ENCODE measurements at places on chromosomes 4 and X.
A peak's percentile ranks its signal among the peaks of the same experiment; 100 is the strongest.

DNA sequence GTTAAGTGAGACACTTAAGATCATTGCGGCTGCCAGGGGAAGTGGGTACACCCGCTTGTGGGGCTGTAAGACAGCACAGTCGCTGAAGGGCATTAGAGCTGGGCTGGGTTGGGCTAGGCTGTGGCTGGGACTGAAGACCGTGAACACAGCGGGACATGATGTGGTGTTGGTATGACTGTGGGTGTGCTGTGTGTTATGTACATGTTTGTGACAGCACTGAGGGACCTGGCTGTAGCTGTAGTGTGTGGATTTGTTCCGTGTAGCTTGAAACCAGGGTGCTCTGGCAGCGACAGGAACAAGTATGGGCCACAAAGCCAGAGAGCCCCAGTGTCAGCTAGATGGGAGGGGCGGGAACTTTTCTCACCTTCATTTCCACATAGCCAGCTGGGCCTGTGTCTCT is 82.1 kb downstream of the NHSL2 start:
- DNase-seq: peak; percentile 68

- DNase-seq: no peak
Observed at GRCh38 chr4:67436742-67437141, 108.6 kb downstream of the CENPC start.

GRCh38 chr4:129233691-129234090 is 137.7 kb downstream of the C4orf33 start:
- no peak for DNase-seq

- no peak for DNase-seq
Observed at GRCh38 chr4:112818594-112818965, 181.6 kb downstream of the LARP7 start.

- DNase-seq: no peak
Observed at GRCh38 chr4:5200513-5200912, 149.2 kb downstream of the STK32B start.

- no peak for DNase-seq
Observed at GRCh38 chr4:135122457-135122856, 920.9 kb upstream of the PABPC4L start.

- no peak for DNase-seq
Observed at GRCh38 chrX:34877436-34877835, 65.2 kb upstream of the FAM47B start.

GRCh38 chrX:134990801-134991481 is at the start of gene SMIM10:
Gene SMIM10 (plus strand): TSS chrX:134990991. CDS start chrX:134991096, 105 bp downstream.
- DNase-seq: peak; percentile 4

DNA sequence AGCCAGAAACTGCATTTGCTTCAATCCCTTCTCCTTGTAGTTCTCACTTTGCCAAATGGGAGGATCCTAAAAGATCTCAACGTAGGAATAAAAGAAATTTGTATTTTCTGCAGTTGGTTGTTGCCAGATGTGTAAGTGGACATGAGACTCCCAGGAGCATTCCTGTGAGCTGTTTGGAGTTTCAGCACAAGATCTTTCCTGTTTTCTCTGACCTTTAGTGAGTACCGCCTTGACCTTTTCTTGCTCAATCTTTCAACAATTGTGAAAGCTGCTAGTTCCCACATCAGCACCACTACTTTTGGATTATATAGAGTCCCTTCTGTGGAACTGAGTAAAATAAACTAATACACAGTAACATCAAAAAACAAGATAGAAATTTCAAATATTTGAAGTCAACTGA is 683.8 kb upstream of the PABPC4L start:
- no peak for DNase-seq

- no peak for DNase-seq
Observed at GRCh38 chr4:168612450-168613135, 115.7 kb downstream of the PALLD start.

DNA sequence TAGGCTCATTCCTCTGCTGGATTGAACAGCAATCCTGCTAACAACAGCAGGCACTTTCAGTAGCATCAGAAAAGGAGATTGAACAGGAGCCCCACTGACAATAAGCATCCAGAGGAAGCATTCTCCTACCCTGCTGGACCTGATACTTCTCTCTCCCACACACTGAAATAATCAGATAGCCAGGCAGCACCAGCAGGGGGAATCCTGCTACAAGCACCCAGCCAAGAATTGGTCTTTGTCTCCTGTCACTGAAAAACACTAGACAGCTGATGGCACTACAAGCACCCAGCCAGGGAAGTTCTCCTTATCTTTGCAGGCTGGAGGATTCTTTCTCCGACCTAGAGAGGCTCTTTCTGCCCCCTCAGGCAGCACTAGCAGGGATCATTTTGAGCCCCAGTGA is 444.3 kb upstream of the GRIA3 start:
- DNase-seq: no peak

GRCh38 chr4:33060674-33061542 is 2340.7 kb downstream of the PCDH7 start:
- no peak for DNase-seq

- DNase-seq: no peak
Observed at GRCh38 chr4:95701500-95702170, 138.3 kb upstream of the PDHA2 start.

DNA sequence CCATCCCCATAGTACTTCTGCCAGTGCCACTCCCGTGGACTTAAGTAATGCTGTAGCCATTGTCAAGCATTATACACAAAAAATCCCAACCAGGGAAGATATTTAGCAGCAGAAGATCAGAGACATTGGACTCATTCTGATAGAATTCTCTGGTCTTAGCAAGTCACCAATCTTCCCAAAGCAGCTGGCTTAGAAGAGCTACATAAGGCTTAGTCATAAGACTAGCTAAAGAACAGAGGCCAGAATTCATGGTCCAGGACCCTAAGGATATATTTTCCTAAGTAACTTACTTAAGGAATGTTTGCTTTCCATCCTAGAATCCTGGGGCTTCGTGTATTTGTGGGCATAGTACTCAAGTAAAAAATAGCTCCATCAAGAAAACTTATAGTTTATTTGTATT is 100.3 kb upstream of the SLIT2 start:
- DNase-seq: no peak

GRCh38 chr4:3481783-3482393 is 18.8 kb downstream of the DOK7 start:
- DNase-seq: no peak

GRCh38 chr4:138680989-138681604 is 334.5 kb upstream of the NOCT start:
- peak; percentile 61 for DNase-seq

GRCh38 chr4:159010563-159011260 is 92.2 kb upstream of the RAPGEF2 start:
- DNase-seq: no peak

DNA sequence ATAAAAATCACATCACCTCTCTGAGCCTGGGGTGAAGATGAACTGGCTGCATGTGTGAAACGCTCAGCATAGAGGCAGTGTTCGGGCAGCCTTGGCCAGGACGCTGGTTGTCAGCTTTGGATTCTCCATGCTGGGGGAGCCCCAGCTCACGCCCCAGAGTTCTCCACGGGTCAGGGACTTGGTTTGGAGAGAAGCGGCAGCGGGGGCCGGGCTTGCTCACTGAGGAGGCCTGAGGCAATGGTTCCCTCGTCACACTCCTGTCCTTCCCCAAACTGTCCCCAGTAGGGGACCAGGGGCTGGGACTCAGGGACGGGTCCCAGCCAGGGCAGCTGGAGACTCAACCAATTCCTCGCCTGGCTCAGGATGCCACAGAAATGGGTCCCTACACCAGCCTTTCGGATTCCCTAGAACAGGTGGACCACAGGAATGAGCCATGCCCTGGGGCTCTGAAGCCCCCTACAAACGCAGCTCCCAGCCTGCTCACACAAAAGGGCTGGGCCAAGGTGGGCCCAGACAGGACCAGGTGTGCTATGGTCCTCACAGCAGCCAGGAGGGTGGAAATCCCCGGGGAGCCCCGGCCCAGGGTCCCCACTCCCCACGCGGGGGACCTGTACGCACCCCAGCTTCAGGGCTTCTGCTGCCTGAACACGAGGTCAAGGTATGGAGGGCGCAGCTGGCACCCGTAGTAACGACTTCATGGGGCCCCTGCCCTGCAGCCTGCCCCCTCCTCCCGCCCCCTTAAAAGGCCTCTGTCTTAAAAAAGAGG is 1.4 kb downstream of the MXD4 start:
- DNase-seq: no peak

DNA sequence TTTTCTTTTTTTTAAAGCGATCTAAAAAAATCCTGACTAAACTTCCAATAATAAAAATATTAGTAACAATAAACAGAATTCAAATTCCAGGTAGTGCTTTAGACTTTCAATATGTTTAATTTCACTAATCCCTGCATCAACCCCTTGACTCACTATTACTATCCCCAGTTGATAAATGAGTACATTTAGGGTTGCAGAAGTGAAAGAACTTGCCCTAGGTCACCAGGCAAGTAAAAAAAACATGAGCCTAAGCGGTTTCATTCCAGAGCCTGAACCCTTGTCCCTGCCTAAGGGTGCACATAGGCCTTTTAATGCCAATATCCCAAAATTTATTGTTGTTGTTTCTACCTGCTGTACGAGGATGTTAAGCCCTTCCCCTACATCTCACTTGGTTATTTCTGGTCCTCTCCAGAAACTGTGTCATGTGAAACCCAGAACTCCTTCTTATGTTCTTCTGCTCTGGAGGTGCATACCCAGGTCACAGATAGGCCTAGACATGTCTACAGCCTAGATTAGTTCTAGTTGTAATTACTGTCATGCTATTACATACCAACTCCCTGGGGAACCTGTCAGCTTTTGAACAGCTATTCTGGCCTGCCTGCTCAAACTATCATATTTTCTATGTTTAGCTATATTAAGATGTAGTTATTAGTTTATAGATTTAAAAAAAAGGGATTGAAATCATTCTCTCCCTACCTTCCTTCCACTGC is 244.5 kb upstream of the PITX2 start:
- DNase-seq: no peak

- DNase-seq: no peak
Observed at GRCh38 chrX:71067712-71068043, 456 bp downstream of the SNX12 start.

- no peak for DNase-seq
Observed at GRCh38 chr4:88467392-88467791, 10.5 kb downstream of the HERC5 start.

DNA sequence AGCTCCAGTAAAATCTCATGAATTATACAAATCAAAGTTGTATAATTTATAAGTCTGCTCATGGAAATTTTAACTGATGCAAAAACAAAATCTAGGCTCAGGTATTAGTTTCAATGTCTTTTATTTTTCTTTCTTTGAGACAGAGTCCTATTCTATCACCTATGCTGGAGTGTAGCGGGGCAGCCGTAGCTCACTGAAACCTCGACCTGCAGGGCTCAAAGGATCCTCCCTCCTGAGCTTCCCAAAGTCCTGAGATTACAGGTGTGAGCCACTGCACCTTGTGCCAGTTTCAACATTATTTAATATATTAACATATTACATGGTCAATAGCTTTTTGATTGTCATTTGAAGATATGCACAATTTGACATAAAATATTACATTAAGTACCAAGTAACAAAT is 678.7 kb downstream of the ARAP2 start:
- no peak for DNase-seq

- DNase-seq: no peak
Observed at GRCh38 chr4:71377561-71377960, 38.7 kb downstream of the SLC4A4 start.

- no peak for DNase-seq
Observed at GRCh38 chrX:118666521-118666920, 60.9 kb upstream of the IL13RA1 start.

DNA sequence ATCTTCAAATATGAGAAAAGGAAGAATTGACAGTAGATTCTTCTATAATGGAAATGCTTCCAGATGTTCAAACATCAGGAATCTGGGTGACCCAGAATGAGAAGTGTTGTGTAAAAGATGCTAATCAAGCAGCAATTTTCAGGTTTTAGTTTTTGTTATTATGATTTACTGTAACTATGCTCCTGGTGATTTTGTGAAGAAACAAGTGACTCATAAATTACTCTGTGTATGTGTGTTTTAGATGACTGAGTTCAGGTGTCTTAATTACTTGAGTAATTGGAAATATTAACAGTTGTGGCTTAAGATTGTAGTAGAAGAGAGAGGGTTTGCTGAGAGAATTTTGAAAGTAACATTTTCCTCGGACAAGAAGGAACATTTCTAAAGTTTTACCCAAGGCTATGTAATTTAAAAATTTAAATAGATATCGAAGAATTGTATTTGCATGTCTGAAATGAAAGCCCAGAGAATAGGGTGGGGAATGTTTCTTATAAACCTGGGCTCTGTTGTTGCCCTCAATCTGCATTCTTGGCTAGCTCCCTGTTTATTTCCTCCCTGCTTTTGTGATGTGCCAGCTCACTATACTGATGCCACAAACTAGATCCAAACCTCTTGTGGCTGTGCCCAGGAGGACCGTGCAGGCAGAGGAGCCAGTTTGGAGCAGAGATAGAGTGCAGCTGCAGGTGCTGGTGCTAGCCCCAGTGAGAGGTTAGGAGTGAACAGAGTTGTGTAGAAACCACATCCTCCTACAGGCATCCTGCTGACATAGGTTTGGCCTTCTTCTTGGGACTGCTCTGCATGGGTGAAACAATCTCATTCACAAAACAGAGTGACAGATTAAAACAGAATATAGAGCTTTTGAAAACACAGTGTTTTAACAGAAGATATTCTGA is 25.4 kb upstream of the TNIP3 start:
- peak; percentile 72 for DNase-seq

- no peak for DNase-seq
Observed at GRCh38 chr4:128311659-128312403, 24.2 kb upstream of the PGRMC2 start.

- peak; percentile 50 for DNase-seq
Observed at GRCh38 chrX:124736553-124737270, 390.3 kb downstream of the SH2D1A start.

- DNase-seq: peak; percentile 12
Observed at GRCh38 chr4:163107754-163108153, 58.9 kb downstream of the NAF1 start.

GRCh38 chr4:84218031-84218430 is 281.1 kb downstream of the NKX6-1 start:
- no peak for DNase-seq

DNA sequence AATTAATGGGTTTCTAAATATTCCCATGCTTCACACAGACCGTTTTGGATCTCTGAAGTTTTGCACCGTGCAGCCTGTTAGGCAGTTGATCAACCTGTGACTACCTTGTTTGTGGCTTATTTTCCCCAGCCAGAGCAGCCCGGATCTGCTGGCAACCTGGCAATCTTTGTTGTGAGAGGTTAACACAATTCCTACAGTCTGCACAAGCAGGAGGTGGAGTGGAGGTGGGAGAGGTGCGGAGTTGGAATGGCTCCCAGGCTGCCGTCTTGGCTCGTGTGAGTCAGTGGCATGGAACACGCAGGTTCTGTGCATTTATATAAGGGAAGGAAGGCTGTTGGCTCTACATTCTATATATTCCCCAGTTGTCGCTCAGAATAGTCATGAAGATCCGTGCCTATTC is 70.9 kb upstream of the STOX2 start:
- DNase-seq: no peak

All from CD4-positive, alpha-beta T cell treated with Interleukin-17A for 1 hour (primary cell).